ENCODE measurements at places on chromosomes 3 and 15.

DNA sequence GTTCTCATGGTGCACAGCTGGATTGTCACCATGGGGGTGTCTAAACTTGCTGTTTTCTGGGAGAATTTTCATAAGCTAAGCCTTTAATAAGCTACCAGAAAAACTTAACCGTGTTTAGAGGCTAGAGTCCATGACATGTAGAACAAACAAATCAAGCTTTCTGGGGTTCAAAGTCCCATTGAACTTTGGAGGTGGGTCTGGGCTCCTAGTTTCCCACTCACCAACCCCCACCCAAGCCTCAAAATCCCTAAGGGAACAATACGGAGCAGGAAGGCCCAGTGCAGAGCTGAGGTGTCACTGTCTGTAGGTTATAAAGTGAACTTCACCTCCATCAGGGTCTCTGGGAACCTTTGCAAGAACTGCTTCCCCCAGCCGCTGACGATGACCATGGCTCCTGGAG lies 25.5 kb downstream of the RTP1 start:
- no peak for DNase-seq

GRCh38 chr3:114356066-114356465 lies 62.2 kb downstream of the TIGIT start:
- DNase-seq = no peak

- no peak for DNase-seq
Observed at GRCh38 chr15:45185069-45185779, 2.5 kb downstream of the SHF start.

DNA sequence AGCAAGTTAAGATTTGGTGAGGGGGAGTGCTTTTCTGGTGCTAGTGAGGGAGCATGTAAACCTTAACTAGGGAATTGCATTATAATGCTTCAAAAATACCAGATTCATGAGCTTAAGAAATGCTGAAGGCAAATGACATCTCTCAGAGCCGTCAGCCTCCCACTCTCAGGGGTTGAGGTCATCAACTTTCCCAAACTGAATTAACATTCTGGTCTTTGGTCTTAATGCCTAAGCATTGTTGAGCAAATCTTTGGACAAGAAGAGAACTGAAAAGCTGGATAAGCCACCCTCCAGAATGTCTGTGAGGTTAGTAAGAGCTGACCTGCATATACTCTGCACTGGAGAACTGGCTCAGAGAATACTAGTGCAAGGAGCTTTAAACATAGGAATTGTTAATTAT lies 124.9 kb upstream of the GAP43 start:
- DNase-seq = no peak

GRCh38 chr15:68801572-68802148 lies 19.0 kb downstream of the ANP32A start:
- no peak for DNase-seq

- no peak for DNase-seq
Observed at GRCh38 chr3:172176061-172176770, 136.8 kb downstream of the FNDC3B start.

DNA sequence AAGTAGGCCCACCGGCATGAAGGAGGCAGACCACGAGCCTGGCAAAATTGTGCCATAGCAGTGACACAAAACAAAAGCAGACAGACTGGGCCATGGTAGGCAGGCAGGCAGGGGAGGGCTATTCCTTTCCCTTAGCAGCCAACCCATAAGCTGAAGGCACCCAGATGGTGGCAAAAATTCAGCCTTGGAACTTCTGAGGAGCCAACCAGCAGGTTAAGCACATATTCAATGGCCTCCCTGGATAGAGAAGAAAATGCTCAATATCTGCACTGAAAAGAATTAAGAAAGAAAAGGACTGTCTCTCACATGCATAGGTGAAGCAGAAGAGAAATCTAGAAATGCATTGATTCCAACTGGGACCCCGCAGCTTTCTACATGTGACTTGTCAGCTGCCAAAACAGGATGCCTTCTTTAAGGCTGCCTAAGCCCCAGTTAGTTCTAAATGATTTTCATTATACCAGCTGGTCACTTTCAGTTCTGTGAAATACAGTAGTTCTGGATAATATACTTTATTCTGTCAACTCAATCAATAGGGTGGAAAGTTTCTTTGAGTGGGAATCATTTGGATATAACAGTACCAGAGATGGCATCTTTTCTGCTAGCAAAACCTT lies 2.7 kb downstream of the PRICKLE2 start:
- no peak for DNase-seq

DNA sequence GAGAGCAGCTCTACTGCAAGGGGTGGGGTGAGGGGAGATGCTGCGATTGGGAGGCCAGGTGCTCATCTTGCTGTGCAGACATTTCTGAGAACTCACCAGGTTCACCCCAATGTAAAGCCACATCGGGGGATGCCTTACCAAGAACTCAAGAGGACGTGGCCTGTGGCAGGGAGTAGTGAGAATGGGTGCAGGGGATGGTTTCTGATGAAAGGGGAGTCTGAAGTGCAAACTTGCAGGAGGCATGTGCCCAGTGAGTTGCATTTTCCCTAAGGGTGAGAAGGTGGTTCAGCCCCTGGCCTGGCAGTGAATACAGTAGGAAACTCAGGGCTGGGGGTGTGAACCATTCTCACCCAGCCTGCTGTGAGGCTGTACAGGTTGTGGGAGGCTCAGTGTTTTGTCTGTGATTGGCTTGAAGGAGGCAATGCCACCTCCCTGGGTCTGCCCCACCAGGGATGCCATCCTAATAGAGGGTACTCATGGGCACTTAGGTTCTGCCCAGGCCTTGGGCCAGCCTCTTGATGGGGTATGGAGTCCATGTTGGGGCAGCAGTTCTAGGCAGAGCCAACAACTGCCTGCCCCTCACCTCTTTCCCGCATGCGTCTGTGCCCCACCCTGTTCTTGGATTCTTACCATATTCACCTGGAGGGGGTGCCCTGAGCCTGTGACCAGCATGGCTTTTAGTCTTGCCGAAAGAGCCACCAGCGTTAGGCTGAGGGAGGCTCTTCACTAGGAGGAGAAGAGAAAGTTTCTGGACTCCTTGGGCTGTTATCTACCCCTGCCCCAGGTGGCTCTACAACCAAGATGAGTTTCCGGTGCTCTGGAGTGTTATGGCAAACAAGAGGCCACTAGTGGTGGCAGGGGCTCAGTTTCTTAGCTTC lies 4.5 kb downstream of the HEMK1 start:
- DNase-seq = no peak

GRCh38 chr3:139466360-139466759 lies 10.0 kb downstream of the RBP2 start:
- DNase-seq = no peak

All from right atrium auricular region (tissue), 2 donors.